ENCODE measurements at places on chromosomes 1 and 21.
A peak's percentile ranks its signal among the peaks of the same experiment; 100 is the strongest.

DNA sequence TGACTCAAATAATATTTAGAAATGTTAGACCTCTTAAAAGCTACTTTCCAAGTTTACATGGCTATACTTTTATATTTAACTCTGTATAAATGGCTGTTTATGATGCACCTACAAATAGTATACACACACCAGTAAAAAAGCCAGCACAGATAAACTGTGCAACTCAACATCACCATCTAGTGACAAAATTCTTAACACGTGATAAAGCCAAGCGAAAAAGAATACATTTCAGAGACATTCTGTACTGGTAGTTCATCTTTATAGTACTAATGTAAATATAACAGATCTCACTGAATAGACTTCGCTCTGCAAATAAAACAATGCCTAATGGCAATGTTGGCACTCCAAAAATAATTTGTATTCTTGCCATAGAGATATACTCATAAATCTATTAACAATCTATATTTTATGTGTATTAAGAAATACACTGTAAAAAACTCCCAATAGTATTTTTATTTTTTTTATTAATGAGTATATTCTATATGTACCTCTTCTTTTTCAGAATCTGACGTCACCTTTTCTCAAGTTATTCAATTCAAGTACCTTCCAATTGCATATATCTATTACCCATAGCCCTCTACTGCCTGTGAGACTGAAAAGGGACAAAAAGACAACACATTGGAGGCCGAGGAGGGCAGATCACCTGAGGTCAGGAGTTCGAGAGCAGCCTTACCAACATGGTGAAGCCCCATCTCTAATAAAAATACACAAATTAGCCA, 100.2 kb downstream of the DPYD start:
- DNase-seq: peak; percentile 3

DNA sequence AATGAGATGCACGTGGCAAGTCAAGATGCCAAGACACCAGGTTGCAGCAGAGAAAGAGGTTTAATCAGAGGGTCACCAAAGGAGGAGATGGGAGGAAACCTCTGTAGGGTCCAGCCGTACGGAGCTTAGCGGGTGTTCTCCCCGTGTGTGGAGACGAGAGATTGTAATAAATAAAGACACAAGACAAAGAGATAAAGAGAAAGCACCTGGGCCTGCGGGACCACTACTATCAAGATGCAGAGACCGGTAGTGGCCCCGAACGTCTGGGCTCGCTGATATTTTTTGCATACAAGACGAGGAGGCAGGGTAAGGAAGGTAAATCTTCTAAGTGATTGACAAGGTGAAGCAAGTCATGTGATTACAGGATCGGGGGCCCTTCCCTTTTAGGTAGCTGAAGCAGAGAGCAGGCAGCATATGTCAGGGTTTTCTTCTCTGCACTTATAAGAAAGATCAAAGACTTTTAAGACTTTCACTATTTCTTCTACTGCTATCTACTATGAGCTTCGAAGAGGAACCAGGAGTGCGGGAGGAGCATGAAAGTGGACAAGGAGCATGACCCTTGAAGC, 41.2 kb upstream of the TDRD10 start:
- DNase-seq: no peak

GRCh38 chr1:69441496-69441895, 126.2 kb upstream of the LRRC7 start:
- DNase-seq: no peak

- DNase-seq: peak; percentile 74
Observed at GRCh38 chr1:178724728-178725465, at the start of gene RALGPS2. TSS of gene RALGPS2 (plus strand) at chr1:178725244. CDS start at chr1:178776765, 51,521 bp downstream.

- no peak for DNase-seq
Observed at GRCh38 chr1:30681782-30682181, 41.6 kb downstream of the MATN1 start.

GRCh38 chr1:7827126-7827955, 25.5 kb downstream of the UTS2 start:
- no peak for DNase-seq

- DNase-seq: no peak
Observed at GRCh38 chr1:201731592-201731991, 97.4 kb upstream of the IPO9 start.

GRCh38 chr1:26838474-26839338, 12.2 kb downstream of the ZDHHC18 start:
- no peak for DNase-seq

GRCh38 chr21:29718081-29718815, 221.5 kb downstream of the GRIK1 start:
- DNase-seq: no peak

DNA sequence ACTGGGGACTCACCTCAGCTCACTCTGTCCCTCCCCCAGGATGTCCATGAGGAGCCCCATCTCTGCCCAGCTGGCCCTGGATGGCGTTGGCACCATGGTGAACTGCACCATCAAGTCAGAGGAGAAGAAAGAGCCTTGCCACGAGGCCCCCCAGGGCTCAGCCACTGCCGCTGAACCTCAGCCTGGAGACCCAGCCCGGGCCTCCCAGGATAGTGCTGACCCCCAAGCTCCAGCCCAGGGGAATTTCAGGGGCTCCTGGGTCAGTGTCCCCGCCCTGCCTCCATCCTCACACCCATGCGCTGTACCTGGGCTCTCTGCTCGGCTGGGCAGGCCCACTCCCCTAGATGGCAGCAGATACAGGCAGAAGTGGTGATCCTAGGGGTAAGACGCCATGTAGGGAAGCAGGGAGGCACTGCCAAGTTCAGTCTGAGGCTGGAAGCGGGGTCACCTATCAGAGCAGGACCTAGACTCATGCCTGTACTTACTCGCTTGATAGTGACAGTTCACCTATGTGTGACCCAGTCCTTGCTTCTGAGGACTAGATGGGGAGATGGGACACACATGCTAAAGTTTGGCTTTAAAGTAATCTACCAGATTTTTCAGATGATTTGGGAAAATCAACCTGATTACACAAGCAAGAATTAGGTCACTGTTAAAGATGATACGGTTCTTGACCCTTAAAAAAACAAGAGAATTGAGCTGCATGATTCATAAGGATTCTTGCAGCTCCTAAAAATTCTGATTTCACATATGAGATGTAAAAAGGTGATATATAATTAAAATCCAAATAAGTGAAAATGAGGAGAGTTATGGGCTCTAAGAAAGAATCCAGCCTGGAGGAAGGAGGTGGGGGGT, 38.7 kb downstream of the ETNK2 start:
- DNase-seq: no peak

- DNase-seq: no peak
Observed at GRCh38 chr1:36977731-36978406, 56.4 kb downstream of the GRIK3 start.

DNA sequence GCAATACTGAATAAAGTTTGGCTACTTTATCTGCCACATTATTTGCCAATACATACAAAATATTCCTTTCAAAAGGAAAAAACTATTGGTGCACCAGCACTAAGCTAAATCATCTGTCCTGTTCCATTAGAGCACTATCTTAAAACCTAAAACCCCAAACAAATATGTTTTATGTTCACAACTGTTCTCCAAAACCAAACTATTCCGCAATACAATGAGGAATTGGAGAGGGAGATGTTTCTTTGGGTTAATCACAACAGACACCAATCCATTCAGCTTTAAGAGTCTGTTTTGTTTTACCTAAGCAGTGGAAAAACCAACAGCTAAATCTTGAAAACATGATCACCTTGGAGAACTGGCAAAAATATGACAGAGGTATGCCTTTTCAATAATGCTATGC, 85.1 kb downstream of the ZNF644 start:
- no peak for DNase-seq

All from midbrain (tissue), 1 donor.